Thymus (tissue), 14 donors: ENCODE measurements at places on chromosomes 1 and 21. TPM values are rescaled to one million over a fixed set of nuclear protein-coding genes. Genes with fewer than 3 reads are reported as not detected.

- H3K27ac ChIP-seq, result no peak overlapping the region
- H3K27me3 ChIP-seq, result no peaks in the 10 kb centered on the region
- H3K4me3 ChIP-seq, result no peak overlapping the region
- no peaks in the 10 kb centered on the region for H3K36me3 ChIP-seq
Measured at GRCh38 chr21:38352536-38353219, 95.9 kb downstream of the KCNJ15 start.

GRCh38 chr1:4531842-4532241 is 122.6 kb upstream of the AJAP1 start:
- DNase-seq, result no peak
- H3K36me3 ChIP-seq, result no peaks in the 10 kb centered on the region
- H3K4me1 ChIP-seq, result no peaks in the 10 kb centered on the region

DNA sequence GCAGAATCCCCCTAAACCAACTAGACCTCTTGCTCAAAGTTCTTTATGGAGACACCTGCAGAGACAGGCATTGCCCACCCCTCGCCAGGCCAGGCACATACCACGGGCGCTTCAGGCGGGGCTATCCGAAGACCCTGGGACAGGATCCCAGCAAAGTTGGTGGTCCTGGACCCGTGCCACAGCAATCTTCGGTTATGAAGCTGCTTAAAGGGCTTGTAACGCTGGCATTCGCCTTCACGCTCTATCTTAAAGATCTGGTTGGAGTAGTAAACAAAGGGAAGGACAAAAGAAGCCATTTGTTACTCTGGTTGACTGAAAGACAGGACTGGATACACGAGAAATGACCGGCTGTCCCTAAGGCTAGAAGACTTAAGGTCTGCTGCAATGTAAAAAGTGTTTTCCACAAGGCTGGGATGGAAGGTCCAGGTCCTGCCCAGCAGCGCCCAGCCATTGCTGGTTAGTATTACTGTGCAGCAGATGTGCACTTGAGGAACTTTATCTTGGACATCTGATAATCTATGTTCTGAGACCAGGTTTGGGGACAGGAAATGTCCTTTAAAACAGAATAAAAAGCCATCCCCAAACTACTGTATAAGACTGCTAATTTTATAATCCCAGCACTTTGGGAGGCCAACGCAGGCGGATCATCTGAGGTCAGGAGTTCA is 42.9 kb downstream of the PARP1 start:
- DNase-seq, result no peak
- peaks cover 89% of the 10 kb centered on the region for H3K36me3 ChIP-seq
- no peak overlapping the region for H3K4me3 ChIP-seq
- H3K4me1 ChIP-seq, result no peaks in the 10 kb centered on the region
- H3K27ac ChIP-seq, result no peak overlapping the region
- H3K27me3 ChIP-seq, result no peaks in the 10 kb centered on the region

GRCh38 chr1:2535455-2535854 is 5.4 kb upstream of the HES5 start:
- DNase-seq, result no peak
- H3K27me3 ChIP-seq, result peaks cover 89% of the 10 kb centered on the region
- no peaks in the 10 kb centered on the region for H3K36me3 ChIP-seq
- peaks cover 18% of the 10 kb centered on the region for H3K4me1 ChIP-seq
- no peak overlapping the region for H3K27ac ChIP-seq
- H3K4me3 ChIP-seq, result no peak overlapping the region

GRCh38 chr1:101136739-101137138 is 100.1 kb upstream of the S1PR1 start:
- peaks cover 3% of the 10 kb centered on the region for H3K4me1 ChIP-seq
- no peaks in the 10 kb centered on the region for H3K27me3 ChIP-seq
- no peak overlapping the region for H3K4me3 ChIP-seq
- no peaks in the 10 kb centered on the region for H3K36me3 ChIP-seq

DNA sequence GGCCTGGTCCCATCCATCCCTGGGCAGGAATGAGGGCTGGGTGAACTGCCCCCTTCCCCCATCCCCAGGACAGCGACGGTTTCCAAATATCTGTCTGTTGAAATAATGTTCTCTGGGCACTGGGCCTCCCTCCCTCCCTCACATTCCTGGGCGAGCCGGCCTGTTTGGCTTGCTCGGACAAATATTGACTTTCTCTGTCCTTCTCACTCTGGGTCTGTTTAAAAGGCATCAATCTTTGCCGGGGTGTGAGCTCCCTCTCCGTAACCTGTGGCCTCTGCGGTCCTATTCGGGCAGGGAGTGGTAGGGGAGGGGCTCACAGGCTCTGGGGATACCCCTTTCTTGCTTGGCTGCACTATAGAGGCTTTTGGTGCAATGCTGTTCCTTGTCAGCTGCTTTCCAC is 40.2 kb downstream of the FOXD2 start:
- H3K36me3 ChIP-seq, result no peaks in the 10 kb centered on the region
- no peaks in the 10 kb centered on the region for H3K4me1 ChIP-seq
- H3K4me3 ChIP-seq, result no peak overlapping the region
- H3K27ac ChIP-seq, result no peak overlapping the region
- no peaks in the 10 kb centered on the region for H3K27me3 ChIP-seq
- DNase-seq, result no peak

- no peak for DNase-seq
- no peak overlapping the region for H3K27ac ChIP-seq
- no peaks in the 10 kb centered on the region for H3K36me3 ChIP-seq
- no peak overlapping the region for H3K4me3 ChIP-seq
- no peaks in the 10 kb centered on the region for H3K4me1 ChIP-seq
Measured at GRCh38 chr1:20112279-20113000, 6.9 kb downstream of the PLA2G2D start.

Gene TGFB2
- total RNA-seq, result 0.94 TPM

Gene CLDN14
- 0.14 TPM for total RNA-seq

Gene TCP10L
- total RNA-seq, result 1.0 TPM

Gene LIN28A
- under 0.01 TPM for total RNA-seq
